ENCODE measurements at places on chromosomes 1 and 21. TPM values are rescaled to one million over a fixed set of nuclear protein-coding genes. Genes with fewer than 3 reads are reported as not detected.
A peak's percentile ranks its signal among the peaks of the same experiment; 100 is the strongest.

DNA sequence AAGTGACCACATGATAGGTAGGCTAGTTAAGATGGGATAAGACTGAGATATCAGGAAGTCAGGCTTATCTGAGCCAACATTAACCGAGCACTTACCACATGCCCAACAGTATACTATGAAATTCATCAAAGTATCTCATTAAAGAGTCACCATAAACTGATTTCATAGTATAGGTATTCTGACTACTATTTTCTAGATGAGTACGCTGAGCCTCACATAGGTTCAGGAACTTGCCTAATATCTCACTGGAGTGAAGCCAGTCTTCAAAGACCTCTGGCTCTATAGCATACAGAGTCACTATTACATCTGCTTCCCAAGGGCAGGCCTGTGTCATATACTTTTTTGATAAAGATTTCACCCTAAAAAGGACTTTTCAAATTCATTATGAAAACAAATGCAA is 115.6 kb upstream of the NGF start:
- no peak for DNase-seq

CD48 gene
- total RNA-seq, result 0.91 TPM

IL19 gene
- not detected for total RNA-seq

DNA sequence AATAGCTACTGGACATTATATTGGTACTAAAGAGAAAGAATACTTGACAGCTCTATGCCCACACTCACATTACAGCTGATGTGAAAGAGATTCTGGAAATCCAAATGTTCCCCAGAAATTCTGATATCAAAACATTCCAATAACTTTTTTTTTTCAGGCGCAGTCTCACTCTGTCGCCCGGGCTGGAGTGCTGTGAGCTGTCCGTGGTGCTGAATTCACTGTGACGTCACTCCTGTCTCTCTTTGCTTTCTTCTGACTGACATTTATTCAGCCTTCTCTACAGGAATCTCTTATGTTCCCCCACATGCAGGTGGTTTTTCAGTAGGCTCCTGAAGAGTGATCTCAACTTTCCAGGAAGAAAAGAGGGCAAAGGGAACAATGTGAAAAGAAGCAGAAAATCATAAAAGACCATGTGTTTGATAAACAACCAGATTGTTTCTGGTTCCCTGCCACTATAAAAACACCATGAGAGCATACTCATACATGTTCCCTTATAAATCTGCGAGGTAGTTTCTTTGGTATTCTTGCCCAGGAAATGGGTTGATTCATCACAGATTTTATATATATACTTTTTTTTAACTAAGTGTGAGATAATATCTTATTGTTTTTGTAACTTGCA is 6.2 kb downstream of the S100A7A start:
- peak; percentile 75 for DNase-seq

DNA sequence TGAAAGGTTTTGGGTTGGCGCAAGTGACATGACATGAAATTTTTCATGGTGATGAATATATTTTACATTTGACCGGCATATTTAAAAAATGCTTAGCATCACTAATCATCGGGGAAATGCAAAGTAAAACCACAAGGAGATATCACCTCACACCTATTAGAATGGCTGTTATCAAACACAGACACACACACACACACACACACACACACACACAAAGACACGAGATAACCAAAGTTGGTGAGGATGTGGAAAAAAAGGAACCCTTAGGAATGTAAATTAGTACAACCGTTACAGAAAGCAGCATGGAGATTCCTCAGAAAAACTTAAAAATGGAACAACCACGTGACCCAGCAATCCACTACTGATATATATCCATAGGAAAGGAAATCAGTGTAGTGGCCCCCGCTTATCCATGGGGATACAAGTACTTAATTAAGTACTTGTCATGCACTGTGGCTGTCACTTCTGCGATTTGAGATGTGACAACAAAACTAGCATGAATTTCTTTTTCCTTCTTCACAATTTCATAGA is 15.9 kb upstream of the PRELP start:
- no peak for DNase-seq

HFM1 gene
- 2.1 TPM for total RNA-seq

LMOD1 gene
- total RNA-seq, result 9.6 TPM

ITGB3BP gene
- total RNA-seq, result 8.4 TPM

MAN1A2 gene
- total RNA-seq, result 23.5 TPM

DNA sequence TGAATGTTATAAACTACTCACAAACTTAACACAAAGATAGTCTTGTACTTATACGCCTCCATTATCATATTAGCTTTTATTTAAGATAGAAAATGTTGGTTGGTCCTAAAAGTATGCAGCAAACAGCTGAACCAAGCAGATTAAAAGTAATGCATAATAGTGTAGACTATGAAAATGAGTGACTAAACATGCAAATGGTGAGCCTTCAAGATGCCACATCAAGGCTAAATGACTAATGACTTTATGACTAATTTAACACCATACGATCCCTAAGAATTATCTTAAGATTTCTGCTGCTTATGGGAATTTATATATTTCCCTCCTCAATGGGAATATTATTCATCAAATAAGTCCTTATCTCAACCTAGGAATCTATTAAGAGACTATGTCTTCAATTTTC is 4.6 kb downstream of the GPATCH2 start:
- no peak for DNase-seq

DNA sequence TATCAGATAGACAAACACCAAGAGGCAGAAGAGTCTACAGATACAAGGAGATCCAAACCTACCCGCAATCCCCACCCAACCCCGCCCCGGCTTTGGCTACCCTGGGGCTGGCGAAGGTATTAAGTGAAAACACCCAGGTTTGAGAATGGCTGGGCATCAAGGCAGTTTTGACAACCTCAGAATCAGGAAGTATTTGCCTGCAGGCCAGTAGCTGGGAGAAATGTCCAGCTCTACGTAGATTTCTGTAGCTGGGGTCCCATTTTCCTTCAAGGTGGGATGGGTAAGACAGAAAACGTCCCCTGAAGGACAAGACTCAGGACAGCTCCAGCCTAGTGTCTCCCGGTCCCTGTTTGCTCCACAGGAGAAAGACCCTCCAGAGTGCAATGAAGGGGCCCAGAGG is 101.8 kb upstream of the ERG start:
- no peak for DNase-seq

DNA sequence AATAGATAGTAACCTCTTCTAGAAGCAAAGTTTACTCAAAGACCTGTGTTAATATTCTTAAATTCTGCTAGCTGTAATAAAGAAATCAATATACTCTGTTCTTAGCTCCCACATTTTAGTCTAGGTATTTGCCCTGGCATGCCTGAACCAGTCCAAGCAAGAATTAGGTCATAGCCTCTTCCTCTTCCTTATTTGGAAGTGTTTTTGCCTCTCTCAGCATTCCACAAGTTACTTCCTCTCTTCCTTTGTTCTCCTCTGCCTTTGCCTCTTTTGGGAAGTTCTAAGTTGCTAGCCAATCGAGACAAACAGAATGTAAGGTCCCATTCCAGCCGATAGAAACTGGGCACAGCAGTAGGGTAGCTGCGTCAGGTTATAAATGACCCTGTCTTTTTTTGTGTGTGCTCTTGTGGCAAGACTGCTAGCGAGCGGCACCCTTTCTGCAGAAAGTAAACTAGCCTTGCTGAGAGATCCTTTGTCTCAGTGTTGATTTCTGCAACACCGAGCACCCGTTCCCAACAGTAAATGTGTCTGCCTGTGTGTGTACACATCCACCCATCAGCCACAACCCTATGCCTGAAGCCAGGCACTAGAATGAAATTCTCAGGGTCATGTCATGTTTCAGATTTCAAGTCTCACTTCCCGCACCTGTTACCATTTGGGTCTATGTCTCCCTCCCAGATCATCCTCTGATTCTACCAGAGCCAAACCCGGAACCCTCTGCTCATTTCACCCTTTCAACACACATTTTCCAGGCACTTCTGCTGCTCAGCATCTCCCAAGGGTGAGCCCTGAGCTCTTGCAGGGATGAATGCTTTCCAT is 37.5 kb downstream of the LRRC3 start:
- no peak for DNase-seq

DNA sequence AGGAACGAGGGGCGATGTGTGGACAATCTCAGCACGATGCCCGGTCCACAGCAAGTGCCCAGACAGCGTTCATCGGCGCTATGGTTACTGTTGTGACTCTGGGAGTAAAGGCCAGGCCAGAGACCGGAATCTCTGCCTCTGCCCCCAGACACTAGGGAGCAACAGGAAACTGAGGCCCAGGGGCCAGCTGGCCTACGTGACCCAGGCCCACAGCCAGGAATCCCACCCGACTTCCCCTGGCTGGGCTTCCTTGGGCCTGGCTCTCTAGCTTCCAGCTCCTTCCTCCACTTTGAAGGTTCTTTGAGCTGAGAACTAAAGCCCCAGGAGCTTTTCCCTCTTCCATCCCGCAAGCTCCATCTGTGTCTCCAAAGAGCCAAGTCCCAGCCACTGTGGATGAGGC is 4.6 kb downstream of the LRP8 start:
- DNase-seq, result no peak

C1orf226 gene
- 5.3 TPM for total RNA-seq

GRCh38 chr1:67896826-67897225 is 63.6 kb upstream of the GNG12 start:
- no peak for DNase-seq

DNA sequence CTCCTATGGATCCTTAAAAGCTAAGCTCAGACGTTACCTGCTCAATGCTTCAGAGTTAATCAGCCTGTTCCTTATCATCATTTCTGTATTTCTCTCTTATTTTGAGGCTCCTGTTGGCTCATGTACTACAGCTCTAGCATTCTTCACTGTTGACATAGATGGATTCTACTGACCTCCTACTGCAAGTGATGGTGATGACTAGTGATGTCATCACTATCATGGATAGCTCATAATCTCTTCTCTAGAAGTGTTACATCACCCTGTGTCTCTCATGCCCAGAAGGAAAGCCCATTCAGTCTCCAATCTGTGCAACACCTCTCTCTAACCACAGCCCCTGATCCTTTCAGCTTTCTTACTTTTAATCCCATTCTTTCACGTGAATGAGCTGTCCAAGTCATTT is 168.2 kb upstream of the DPT start:
- DNase-seq, result no peak

DNA sequence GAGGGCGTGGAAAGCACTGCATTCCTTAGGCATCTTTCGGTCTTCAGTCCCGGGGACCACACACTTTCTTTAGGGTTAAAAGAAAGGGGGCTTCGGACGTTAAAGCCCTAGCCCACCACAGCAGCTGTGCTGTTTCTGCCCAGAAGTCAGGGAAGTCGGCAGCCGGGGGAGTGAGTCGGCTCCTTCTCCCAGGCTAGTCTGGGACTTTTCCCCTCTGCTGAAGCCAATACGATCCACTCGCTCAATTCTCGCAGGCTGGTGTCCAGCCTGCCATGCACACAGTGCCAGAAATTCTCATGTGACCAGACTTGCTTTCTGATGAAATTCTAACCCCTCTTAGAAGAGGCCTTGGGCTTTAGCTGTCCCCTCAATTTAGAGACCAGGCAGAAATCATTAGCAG is 67.7 kb downstream of the BCAR3 start:
- DNase-seq, result peak; percentile 73

- DNase-seq, result no peak
These were observed at the start of gene GRIK1 for GRCh38 chr21:29939924-29940275. Gene GRIK1 (minus strand): TSS chr21:29939996.

GRCh38 chr1:214404154-214404553 is 123.2 kb downstream of the SMYD2 start:
- DNase-seq, result no peak

GRCh38 chr1:190179817-190180216 is 297.8 kb downstream of the BRINP3 start:
- DNase-seq, result no peak

Measured in Right ventricle myocardium superior (tissue), 1 donor.